ENCODE measurements at places on chromosomes 1 and 21. TPM values are rescaled to one million over a fixed set of nuclear protein-coding genes. Genes with fewer than 3 reads are reported as not detected.

The ALX3 gene
- total RNA-seq, result not detected

The PAQR6 gene
- total RNA-seq, result not detected

The STIL gene
- total RNA-seq, result 0.31 TPM

The HSPB7 gene
- total RNA-seq, result 1,229 TPM

The TMEM222 gene
- total RNA-seq, result 13.6 TPM

The AQP10 gene
- total RNA-seq, result not detected

The RYR2 gene
- total RNA-seq, result 392 TPM

The RAB42 gene
- 1.5 TPM for total RNA-seq

The SLAMF8 gene
- total RNA-seq, result 4.2 TPM

The HRNR gene
- not detected for total RNA-seq
